ENCODE measurements at places on chromosomes 11 and 22. TPM values are rescaled to one million over a fixed set of nuclear protein-coding genes. Genes with fewer than 3 reads are reported as not detected.

DNA sequence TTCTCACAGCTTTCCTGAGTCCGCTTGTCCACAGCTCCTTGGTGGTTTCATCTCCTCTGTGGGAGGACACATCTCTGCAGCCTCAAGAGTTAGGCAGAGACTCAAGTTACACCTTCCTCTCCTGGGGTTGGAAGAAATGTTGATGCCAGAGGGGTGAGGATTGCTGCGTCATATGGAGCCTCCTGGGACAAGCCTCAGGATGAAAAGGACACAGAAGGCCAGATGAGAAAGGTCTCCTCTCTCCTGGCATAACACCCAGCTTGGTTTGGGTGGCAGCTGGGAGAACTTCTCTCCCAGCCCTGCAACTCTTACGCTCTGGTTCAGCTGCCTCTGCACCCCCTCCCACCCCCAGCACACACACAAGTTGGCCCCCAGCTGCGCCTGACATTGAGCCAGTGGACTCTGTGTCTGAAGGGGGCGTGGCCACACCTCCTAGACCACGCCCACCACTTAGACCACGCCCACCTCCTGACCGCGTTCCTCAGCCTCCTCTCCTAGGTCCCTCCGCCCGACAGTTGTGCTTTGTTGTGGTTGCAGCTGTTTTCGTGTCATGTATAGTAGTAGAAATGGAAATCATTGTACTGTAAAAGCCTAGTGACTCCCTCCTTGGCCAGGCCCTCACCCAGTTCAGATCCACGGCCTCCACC is 11.7 kb downstream of the RASD2 start:
- H3K27ac ChIP-seq: no peak overlapping the region
- peaks cover 23% of the 10 kb centered on the region for H3K27me3 ChIP-seq
- no peaks in the 10 kb centered on the region for H3K36me3 ChIP-seq
- H3K4me3 ChIP-seq: no peak overlapping the region
- peaks cover 26% of the 10 kb centered on the region for H3K4me1 ChIP-seq

DNA sequence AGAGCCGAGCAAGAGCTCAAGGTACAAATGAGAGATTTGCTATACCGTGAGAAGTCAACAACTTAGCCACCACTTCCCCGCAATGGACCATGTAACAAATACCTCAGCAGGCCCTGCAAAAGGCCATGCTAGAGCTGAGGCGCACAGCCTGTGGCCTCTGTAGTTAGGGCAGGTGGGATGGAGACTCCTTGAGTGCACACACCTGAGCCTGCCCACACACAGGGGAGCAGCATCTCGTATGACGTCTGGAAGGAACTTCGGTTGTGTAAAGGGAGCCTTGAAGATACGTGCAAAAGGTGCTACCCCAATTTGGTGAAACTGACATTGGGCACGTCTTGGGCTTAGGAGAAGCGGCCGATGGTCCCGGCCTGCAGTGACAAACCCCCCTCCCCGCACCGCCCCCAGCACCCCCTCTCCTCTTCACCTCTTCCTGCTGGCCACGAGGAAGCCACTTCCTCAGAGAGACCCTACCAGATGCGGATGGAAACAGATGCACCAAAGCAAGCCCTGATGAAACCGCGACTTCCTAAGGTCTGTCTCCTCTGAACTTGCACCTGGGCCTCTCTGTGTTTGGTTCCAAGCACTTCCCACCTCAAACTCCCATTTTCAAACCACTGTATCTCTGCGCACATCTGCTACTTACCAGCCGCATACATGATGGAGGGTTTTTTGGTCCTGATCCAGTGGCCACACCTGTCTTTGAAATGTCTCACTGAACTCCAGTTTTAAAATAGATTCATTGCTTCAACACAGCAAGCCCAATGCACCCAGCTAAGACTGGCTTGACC is 10.6 kb downstream of the CDPF1 start:
- no peak overlapping the region for H3K27ac ChIP-seq
- H3K27me3 ChIP-seq: no peaks in the 10 kb centered on the region
- H3K4me1 ChIP-seq: no peaks in the 10 kb centered on the region
- H3K4me3 ChIP-seq: no peak overlapping the region
- DNase-seq: no peak

DNA sequence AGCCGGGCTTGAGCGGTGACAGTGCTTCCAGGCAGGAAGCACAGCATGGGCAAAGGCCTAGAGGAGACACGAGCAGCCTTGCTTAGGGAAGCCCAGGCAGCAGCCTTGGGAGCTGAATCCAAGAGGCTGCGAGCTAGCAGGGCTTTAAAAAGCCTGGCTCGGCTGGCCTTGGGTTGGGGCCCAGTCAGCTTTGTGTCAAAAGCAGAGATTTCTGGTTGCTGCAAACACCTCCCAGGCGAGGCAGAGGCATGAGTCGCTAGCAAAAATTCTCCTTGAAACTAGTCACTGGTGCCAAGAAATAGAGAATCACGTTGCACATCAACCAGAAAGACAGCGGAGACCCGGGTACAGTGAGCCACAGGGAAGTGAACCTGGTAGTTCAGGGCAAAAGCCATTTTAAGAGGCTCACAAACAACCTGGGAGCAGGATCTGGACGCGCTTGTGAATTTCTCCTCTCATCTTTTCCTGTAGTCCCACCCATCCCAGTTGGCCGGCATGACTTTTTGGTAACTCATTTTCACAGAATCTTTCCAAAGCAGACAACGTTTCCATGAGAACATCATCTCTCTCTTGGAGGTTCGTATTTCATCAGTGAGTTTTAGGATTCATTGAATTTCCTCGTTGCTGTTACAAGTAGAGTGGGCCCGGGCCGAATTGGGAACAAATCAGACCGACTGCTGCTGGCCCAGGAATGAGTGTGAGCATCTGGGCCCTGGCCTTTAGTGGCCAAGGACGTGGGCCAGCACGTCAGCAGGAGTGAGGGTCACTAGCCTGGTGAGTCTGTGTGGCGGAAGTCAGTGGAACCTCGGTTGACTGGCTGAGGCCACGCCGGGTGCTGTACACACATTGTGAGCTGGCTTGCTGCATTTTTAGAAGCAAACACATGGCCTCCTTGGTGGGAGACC is 16.4 kb upstream of the FGF4 start:
- DNase-seq: peak; percentile 75
- no peak overlapping the region for H3K27ac ChIP-seq
- no peaks in the 10 kb centered on the region for H3K36me3 ChIP-seq
- H3K27me3 ChIP-seq: peaks cover 45% of the 10 kb centered on the region

DNA sequence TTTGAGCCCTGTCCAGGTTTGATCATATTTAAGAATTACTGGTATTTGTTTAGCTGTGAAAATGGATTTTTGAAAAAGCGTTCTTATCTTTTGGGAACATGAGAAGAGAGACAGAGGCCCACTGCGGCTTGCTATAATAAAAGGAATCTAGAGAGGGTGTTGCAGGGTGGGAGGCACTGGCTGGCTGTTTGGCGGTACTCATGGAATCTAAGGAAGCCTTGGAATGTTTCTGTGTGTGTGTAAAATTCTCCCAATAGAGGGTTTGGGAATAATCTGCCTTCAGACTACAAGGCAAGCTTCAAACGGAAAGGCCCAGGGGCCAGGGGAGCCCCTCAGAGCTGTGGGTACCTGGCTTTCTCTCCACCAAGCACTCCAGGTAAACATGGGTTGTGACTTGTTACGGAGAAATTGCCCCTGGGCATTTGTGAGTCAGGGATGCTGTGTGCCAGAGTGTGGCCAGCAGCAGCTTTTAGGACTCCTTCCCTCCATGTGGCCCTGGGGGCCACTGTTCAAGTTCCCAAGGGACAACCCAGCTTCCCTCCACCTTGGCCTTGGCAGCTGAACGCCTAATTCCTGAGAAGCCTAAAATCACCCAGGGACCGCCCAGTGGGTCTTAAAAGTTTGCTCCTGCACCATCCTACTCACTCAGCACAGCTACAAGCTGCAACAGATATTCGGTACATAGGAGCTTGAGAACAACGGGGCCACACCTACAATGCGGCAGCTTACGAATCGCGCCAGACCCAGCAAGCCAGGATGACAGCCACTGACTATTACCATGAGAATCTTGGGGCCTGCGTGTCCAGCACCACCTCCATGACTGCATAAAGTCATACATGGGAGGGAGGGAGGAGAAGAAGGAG is 14.1 kb upstream of the SYT8 start:
- peaks cover 16% of the 10 kb centered on the region for H3K27me3 ChIP-seq
- H3K4me1 ChIP-seq: peaks cover 7% of the 10 kb centered on the region
- H3K27ac ChIP-seq: no peak overlapping the region

DNA sequence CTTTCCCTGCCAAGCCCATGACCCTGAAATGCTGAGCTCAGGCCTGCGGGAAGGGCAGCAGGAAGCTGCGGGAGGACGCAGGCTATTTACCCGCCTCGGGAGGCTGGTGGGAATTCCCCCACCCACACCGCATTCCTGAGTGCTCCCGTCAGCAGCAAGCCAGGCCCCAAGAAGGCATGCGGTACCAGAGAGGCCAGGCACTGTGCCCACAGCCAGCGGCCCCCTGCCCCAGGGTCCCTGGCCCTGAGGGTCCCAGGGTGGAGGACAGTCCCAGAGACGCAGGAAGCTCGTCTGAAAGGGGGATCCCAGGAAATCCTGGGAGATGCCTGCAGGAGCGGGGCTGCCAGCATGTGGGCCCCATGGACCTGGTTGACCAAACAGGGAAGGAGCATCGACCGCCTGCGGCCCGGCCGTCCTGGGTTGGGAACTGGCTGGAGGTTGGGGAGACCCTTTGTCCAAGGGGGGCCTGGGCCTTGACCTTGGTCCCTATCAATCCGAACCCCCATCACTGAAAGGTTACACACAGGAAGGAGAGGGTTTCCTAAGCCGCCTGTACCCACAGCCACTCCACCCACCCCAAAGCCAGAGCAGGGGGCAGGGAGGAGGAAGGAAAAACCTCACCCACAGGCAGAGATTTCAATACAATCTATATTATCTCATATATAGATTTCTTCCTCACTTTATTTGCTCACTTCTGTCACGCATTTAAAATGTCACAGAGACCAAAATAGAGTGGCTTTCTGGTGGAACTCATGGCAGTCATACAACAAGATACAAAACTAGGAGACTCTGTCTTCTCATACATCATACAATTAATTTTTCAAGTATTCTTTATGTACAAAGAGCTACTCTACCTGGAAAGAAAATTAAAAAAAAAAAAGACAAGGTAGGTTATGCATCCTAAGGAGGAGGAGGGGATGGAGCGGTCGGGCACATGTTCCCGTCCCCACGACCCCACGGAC is 17.1 kb downstream of the MAFF start:
- peaks cover 54% of the 10 kb centered on the region for H3K4me1 ChIP-seq
- peak overlapping the region; percentile 95 for H3K27ac ChIP-seq
- DNase-seq: peak; percentile 84
- H3K27me3 ChIP-seq: peaks cover 31% of the 10 kb centered on the region

GRCh38 chr11:61567286-61568061 is 13.4 kb downstream of the SYT7 start:
- H3K27me3 ChIP-seq: peaks cover 42% of the 10 kb centered on the region
- no peak overlapping the region for H3K4me3 ChIP-seq
- H3K27ac ChIP-seq: no peak overlapping the region
- peak; percentile 43 for DNase-seq

GRCh38 chr22:44057401-44057987 is 33.4 kb downstream of the PARVB start:
- H3K27ac ChIP-seq: no peak overlapping the region
- H3K4me3 ChIP-seq: no peak overlapping the region
- H3K36me3 ChIP-seq: peaks cover 15% of the 10 kb centered on the region
- no peak for DNase-seq
- H3K4me1 ChIP-seq: peaks cover 15% of the 10 kb centered on the region
- no peaks in the 10 kb centered on the region for H3K27me3 ChIP-seq

SMTNL1 gene
- not detected for total RNA-seq

DNA sequence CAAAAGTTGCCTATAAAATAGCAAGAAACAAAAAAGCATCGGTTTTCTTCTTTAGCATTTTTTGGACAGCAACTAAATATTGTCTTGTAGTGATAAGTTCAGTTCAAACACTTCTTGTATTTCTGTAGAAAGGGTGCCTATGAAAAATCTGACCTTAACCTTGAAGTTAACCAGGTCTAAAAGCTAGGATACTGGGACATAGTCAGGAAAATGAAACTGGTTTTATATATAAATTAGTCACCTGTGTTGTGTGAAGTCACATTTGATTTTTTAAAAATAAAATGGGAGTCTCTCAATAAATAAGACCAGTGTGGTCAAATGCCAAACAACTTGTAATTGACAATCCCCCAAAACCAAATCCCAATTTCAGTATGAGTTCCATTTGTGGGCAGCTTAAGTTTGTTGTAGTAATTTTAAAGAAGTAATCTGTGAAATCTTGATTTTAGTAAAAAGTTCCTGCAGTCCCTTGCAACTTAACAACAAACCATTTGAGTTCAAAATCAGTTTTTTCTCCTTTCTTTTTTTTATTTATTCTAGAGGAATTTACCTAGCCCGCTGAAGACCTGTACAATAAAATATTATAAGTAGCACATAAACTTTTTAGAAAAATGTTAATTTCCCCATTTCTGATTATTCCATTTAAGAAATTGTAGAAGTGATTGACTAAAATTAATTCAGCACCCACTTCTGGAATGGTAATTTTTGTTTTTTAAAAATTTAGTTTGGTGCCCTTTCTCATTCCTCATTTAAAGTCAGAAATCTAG is 84.5 kb upstream of the PPARA start:
- H3K27ac ChIP-seq: peak overlapping the region; percentile 96
- H3K4me3 ChIP-seq: no peak overlapping the region
- no peak for DNase-seq
- H3K36me3 ChIP-seq: peaks cover 14% of the 10 kb centered on the region
- peaks cover 63% of the 10 kb centered on the region for H3K4me1 ChIP-seq

GRCh38 chr11:102760344-102761035 is 19.9 kb downstream of the MMP10 start:
- H3K36me3 ChIP-seq: no peaks in the 10 kb centered on the region
- peaks cover 53% of the 10 kb centered on the region for H3K4me1 ChIP-seq
- H3K27ac ChIP-seq: peak overlapping the region; percentile 65
- peak overlapping the region; percentile 37 for H3K4me3 ChIP-seq
- peak; percentile 97 for DNase-seq
- H3K27me3 ChIP-seq: peaks cover 29% of the 10 kb centered on the region

DNA sequence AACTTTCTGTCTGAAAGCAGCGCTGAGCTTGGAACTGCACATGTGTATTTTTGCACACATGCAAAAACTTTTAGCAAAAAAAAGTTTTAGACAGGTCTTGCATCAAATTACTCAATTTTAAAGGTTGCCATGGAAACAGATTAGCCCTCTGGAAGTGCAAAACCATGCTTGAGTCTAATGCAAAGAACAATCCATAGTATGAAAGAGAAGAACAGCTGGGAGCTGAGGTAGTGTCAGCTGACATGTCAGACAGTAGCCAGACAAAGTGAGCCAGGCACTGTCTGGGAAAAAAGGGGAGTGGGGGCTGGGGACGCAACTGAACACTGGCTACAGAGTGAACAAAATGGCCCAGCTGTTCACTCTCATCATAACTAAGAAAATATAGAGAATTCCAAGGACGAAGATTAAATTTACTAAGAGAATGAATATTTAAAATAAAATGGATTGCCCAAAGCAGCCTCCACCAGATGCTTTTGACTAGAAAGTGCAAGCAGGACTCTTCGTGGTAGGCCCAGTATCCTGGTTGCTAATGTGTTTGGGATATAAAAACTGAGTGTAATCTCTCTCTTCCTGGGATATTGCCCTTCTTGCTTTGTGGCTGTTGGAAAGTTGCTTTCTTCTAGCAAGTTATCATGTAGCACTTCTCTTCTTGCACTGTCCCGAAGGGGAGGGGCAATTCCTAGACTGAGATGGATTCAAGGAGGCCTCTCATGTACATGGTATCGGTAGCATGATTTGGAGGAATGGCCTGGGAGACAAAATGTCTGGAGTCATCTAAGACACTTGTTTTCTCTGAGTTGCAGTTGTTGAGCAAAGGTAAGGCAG is 434.1 kb upstream of the FAT3 start:
- DNase-seq: no peak
- H3K4me3 ChIP-seq: no peak overlapping the region
- H3K36me3 ChIP-seq: no peaks in the 10 kb centered on the region

- H3K27me3 ChIP-seq: no peaks in the 10 kb centered on the region
- H3K4me3 ChIP-seq: no peak overlapping the region
Measured at GRCh38 chr11:18368221-18368620, 26.1 kb upstream of the LDHA start.
